ENCODE measurements at places on chromosomes 13 and 19. TPM values are rescaled to one million over a fixed set of nuclear protein-coding genes. Genes with fewer than 3 reads are reported as not detected.

GRCh38 chr13:97715763-97716162, 237.7 kb upstream of the IPO5 start:
- DNase-seq: no peak

DNA sequence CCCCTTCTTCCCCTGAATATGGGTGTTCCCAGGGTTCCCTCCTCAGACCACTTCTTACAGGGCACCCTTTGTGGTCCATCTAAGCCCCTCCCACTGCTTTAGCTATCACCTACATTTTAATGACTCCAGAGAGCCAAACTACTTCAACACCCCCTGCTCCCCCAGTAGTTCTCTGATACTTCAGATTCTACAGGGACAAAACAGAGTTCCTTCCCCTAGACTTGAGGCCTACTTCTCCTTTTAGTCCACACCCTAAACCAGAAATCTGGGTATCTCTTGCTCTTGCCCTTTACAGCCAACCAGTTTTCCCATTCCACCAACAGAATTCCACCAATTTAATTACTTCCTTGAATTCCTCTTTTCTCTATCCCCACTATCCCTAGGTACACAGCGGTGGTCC, 107.2 kb downstream of the KCNRG start:
- no peak for DNase-seq

The GEMIN7 gene
- 17.2 TPM for total RNA-seq

- DNase-seq: no peak
Observed at GRCh38 chr19:15998166-15998565, 49.4 kb downstream of the OR10H4 start.

The LGALS14 gene
- not detected for total RNA-seq

- DNase-seq: no peak
Observed at GRCh38 chr19:56633021-56633420, 9.9 kb upstream of the SMIM17 start.

GRCh38 chr19:53467485-53468262, at the start of gene ZNF813:
TSS of gene ZNF813 (plus strand) at chr19:53467733. CDS start at chr19:53483823, 16,090 bp downstream.
- DNase-seq: peak; percentile 96

DNA sequence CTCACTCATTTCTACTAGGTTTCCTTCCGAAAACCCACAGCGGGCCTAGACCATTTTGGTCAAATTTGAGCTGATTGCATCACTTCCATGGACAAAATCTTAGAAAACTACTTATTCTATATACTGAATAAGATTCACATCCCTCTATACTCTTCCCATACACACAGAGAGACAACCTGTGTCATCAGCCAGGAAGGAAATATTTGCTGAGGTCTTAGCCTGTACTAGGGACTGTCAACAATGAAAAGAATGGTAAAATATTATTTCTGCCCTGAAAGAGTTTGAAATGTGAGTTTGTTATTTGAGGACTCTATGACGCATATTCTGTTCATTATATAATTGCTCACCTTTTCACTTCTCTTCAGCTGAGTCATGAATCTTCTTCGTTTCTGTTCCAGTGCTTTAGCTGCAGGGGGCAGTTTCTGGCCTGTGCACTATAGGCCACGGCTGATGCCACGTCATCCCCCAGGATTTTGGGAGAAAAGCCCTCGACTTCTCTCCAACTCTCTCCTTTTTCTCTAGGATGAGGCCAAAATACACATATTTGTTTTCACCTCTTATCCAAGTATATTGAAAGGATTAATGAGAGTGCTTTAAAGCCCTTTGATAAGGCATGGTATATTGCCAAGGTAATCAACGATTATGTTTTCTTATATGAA, 47.7 kb downstream of the GSX1 start:
- DNase-seq: no peak

DNA sequence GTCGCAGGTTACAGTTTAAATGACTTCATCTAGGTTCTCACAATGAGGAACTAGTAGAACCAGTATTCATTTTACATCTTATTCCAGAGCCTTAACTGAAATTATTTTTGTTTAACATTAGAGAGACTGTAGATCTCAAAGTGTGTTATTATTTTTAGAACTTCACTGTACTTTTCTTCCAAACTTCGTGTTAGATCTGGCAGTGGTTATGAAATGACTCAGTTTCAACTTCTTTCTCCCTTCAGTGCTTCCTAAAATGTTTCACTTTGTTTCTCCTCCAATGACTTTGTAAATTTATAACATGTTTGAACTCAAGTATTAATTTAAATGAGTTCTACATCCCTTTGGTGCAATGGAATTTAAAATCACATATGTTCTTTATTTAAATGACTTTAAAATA, 139.3 kb downstream of the PCDH9 start:
- no peak for DNase-seq

The ZNF575 gene
- total RNA-seq: 3.1 TPM

The PSG7 gene
- not detected for total RNA-seq

GRCh38 chr19:18053576-18054219, 33.0 kb downstream of the IL12RB1 start:
- DNase-seq: no peak

- DNase-seq: peak; percentile 56
Observed at GRCh38 chr19:41847351-41848105, 2.7 kb downstream of the DMRTC2 start.

The LSR gene
- 87.2 TPM for total RNA-seq

DNA sequence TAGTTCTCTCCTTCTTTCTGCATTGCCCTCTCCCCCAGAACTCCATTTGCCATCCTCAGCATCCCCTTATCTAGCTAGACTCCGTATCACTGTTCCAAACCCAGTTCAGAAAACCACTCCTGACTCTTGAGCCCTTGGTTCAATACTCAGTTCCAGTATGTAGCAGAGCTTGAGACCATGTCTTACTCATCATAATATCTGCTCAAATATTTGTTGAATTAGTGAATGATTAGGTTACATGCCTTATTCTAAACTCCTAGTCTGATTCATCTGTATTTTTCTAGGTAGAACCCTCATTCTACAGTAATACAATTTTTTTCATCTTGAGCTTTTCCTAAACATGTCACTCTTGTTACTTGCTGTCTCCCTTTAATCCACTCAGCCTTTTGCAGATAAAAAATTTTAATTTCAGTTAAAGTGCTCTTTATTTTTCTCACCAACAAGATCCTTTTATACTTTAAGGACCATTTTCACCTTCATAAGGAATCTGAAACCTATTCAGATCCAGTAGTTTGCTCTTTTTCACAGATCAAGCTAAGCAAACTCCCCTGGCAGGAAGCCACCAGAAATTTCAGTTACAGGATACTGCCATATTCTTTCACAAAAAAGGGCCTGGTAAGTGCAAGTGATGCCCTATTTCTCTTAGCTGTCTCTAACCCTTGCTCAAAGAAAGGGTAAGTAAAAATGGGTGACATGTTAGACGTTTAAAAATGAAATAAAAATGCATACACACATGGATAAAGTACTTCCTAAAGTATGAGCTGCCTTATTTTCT, 23.1 kb upstream of the INTS6 start:
- DNase-seq: no peak

DNA sequence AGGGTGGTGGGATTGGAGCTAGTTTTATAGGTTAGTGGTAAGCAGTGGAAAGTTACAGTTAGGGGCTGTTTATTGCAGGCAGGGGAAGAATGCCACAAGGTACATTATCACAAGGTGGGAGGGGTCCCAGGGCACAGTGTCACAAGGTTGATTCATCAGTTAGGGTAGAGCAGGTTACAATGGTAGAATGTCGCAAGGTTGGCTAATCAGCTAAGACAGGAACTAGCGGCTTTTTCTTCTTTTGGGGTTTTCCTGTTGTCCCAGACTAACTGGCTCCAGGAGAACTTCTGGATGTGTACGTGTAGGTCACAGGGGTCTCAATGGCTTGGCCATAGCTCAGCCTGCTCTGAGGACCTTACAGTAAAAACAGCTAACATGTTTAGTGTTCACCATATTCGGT, 1221.1 kb downstream of the SLITRK1 start:
- DNase-seq: no peak

The SULT2A1 gene
- not detected for total RNA-seq

- no peak for DNase-seq
Observed at GRCh38 chr13:35593651-35594050, 117.2 kb upstream of the MAB21L1 start.

DNA sequence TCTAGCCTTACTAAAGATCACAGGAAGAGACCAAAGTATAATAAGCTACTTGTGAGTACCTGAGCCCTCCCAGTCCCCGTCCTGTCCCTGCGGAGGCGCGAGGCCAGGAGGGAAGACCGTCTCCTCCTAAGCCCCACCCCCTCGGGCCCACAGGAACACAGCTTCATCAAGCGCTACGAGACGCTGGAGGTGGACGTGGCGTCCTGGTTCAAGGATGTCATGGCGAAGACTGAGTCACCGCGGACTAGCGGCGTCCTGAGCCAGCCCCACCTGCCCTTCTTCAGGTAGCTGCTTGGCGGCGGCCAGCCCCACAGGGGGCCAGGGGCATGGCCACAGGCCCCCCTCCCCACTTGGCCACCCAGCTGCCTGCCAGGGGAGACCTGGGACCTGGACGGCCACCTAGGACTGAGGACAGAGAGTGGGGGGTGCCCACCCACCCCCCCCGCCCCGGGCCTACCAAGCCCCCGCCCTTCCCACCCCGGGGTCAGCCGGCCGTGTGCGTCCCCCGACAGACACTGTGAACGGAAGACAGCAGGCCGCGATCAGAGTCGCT, 2.4 kb upstream of the TGFBR3L start:
- no peak for DNase-seq

- DNase-seq: no peak
Observed at GRCh38 chr19:32910874-32911273, 41.3 kb upstream of the SLC7A9 start.

The XAB2 gene
- total RNA-seq: 44.4 TPM

The SYNGR4 gene
- not detected for total RNA-seq

DNA sequence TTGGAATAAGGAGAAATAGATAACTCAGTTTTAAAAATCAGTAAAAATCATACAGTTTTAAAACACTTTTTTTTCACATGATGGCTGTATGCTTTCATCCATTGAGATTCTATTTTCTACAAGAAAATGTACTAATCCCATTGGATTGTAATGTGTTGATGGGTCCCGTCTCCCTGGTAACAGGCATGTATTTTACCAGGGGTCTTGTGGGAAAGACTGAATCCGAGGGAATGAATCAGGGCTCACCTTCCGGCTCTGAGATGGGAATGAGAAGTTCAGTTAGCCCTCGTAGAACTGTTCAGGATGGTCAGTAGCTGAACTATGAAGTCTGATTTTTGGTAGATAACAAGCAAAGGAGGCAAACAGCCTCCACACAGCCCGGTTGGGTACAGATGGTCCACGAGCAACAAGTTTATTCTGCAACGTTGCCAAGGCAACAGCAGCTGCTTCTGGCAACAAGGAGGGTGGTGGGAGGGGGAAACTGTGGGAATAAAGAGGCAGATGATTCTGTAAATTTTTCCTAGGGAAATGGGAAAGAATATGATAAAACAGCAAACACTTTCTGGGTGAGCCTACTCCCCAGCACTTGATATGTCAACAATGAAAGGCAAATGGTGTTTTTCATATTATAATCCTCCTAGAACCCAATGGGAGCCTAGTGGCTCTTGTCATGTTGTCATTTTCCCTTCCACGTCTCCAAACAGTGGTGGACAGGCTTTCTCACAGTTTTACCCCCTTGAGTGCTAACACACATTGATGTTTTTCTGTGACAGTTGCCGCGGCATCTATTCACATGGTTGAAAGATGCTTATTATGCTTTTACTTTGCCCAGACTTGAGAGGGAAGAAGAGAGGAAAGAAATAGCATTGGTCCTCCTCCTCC, 12.4 kb upstream of the SIAH3 start:
- no peak for DNase-seq

GRCh38 chr13:42140494-42140893, 92.0 kb downstream of the DGKH start:
- DNase-seq: no peak

The MCEMP1 gene
- total RNA-seq: 0.38 TPM

The ELANE gene
- total RNA-seq: 0.85 TPM

The OR7G2 gene
- not detected for total RNA-seq

DNA sequence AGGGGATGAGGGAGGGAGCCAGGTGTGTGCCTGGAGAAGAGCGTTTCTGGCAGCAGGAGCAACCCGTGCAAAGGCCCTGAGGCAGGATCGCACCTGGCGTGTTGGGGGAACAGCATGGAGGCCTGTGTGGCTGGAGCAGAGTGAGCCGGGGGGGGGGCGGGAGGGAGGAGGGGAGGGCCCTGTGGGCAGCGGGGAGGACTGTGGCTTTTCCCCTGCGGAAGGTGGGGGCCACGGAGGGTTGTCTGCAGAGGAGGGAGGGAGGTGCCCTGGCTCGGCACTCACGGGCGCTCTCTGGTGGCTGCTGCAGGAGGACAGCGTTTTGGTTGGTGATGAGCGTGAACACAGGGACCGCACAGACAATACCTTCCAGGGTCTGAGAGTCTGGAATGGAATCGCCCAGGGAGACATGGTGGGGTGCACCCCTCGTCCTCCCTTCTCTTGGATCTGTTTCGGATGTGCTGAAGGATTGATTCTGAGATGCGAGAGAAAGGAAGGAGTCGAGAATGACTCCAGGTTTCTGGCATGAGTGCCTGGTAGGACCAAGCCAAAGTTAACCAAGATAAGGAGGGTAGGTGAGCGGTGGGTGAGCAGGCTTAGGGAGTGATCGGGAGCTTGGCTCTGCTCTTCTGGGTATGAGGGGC, 6.5 kb downstream of the RAB11B start:
- DNase-seq: peak; percentile 45

The ATP4A gene
- not detected for total RNA-seq

GRCh38 chr13:94382517-94382916, 97.0 kb downstream of the DCT start:
- no peak for DNase-seq

- no peak for DNase-seq
Observed at GRCh38 chr13:73198991-73199411, 140.2 kb downstream of the KLF5 start.

- DNase-seq: no peak
Observed at GRCh38 chr19:5273782-5274181, 66.8 kb downstream of the PTPRS start.

- no peak for DNase-seq
Observed at GRCh38 chr13:47853236-47853635, 147.8 kb downstream of the SUCLA2 start.

GRCh38 chr19:4448147-4448985, 9.2 kb downstream of the UBXN6 start:
- no peak for DNase-seq

GRCh38 chr13:23588666-23589065, 18.5 kb downstream of the TNFRSF19 start:
- DNase-seq: peak; percentile 50
